ENCODE measurements at places on chromosomes 3 and 15.

GRCh38 chr3:26091626-26092025 lies 301.7 kb downstream of the OXSM start:
- H3K36me3 ChIP-seq: no peaks in the 10 kb centered on the region
- H3K4me1 ChIP-seq: no peaks in the 10 kb centered on the region
- H3K4me3 ChIP-seq: no peak overlapping the region
- no peaks in the 10 kb centered on the region for H3K27me3 ChIP-seq
- DNase-seq: no peak
- no peak overlapping the region for H3K27ac ChIP-seq

DNA sequence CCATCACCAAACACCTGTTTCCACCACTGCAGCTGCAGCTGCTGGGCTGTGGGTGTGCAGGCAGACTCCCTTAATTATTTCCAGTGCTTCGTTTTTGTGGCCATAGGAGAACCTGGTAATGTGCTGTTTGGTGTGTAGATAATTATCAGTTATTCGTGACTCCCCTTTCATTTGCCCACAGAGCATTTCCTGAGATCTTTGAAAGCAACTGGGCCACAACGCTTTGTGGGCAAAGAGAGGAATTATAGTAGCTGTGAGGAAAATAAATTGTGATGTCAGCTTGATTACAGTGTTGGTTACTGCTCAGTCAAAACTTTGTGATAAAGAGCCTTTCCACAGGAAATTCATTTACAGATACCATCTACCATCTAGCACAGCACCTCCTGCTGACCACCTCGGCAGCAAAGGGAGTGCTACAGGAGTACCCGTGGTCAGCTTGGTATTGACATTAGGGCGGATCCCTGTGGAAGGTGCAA lies 193.3 kb upstream of the SLCO3A1 start:
- H3K4me1 ChIP-seq: no peaks in the 10 kb centered on the region
- DNase-seq: peak; percentile 61
- no peaks in the 10 kb centered on the region for H3K36me3 ChIP-seq
- no peak overlapping the region for H3K27ac ChIP-seq

GRCh38 chr3:51717947-51718346 lies 11.1 kb downstream of the GRM2 start:
- no peak overlapping the region for H3K4me3 ChIP-seq
- no peaks in the 10 kb centered on the region for H3K36me3 ChIP-seq
- H3K4me1 ChIP-seq: no peaks in the 10 kb centered on the region
- H3K27ac ChIP-seq: no peak overlapping the region
- no peaks in the 10 kb centered on the region for H3K27me3 ChIP-seq
- no peak for DNase-seq

GRCh38 chr3:184154885-184155643 lies at the start of gene DVL3:
Gene DVL3, plus strand, starts transcription at chr3:184155377. Its CDS starts 259 bp downstream, at chr3:184155636.
- peak within 1 kb of the TSS; percentile 97 for H3K4me3 ChIP-seq
- H3K36me3 ChIP-seq: no peaks in the 10 kb centered on the region
- peak; percentile 77 for DNase-seq

DNA sequence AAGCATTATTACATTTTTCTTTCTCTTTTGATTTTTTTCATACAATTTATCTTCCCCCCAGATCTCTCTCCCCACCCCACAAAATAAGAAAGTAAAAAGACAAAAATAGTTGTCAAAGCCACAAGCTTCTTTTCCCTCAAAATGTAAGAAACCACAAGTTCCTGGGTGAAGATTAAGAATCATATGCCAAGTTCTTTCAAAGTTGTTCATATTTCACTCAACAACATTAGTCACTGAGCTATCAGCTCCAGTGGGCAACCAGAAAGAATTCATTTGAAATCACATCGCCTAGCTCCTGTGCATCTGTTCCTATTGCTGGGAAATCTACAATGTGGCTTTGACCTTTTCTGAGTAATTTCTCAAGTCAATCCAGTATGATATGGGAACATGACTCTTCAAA lies 681.6 kb upstream of the ARPP21 start:
- H3K27ac ChIP-seq: no peak overlapping the region
- no peak overlapping the region for H3K4me3 ChIP-seq
- no peaks in the 10 kb centered on the region for H3K36me3 ChIP-seq

GRCh38 chr3:126390201-126390600 lies 4.5 kb upstream of the CFAP100 start:
- H3K4me1 ChIP-seq: no peaks in the 10 kb centered on the region
- H3K27ac ChIP-seq: no peak overlapping the region
- H3K36me3 ChIP-seq: no peaks in the 10 kb centered on the region
- H3K4me3 ChIP-seq: no peak overlapping the region

GRCh38 chr3:65992106-65992505 lies 46.6 kb downstream of the MAGI1 start:
- H3K4me1 ChIP-seq: peaks cover 7% of the 10 kb centered on the region
- H3K27ac ChIP-seq: no peak overlapping the region
- no peaks in the 10 kb centered on the region for H3K27me3 ChIP-seq
- no peak overlapping the region for H3K4me3 ChIP-seq
- DNase-seq: no peak

DNA sequence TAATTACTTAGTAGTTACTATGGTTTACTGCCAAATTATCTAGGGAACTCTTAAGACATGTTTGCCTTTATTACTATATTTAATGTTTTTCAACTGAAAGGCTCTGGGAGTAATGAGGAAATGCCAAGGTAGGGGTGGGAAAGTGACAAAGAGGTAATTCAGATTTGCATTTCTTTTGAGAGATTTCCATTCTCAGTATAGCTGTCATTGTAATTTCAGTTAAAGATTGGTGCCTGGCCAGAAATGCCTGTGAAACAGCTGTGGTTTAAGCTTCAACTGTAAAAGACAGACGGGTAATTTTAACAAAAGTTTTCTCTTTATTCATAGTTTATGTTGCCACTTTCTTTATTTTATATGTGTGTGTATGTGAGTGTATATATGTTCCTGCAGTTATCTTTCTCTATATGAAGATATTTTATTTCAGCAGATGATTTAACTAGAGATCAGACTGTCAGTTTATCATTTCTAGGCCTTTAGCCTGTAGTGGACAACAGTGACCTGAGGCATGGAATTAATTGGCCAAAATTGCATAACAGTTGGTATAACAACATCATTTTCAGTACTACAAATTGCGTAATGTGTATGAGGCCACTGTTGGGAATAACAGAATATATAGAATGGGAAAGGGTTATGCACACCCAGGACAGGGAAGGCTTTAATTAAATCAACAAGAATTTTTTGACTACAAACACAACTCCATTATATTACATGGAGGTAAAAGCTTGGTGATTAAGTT lies 119.0 kb downstream of the BBX start:
- H3K36me3 ChIP-seq: no peaks in the 10 kb centered on the region
- no peak for DNase-seq
- no peak overlapping the region for H3K4me3 ChIP-seq
- peaks cover 4% of the 10 kb centered on the region for H3K4me1 ChIP-seq
- H3K27ac ChIP-seq: no peak overlapping the region
- H3K27me3 ChIP-seq: no peaks in the 10 kb centered on the region

- H3K36me3 ChIP-seq: no peaks in the 10 kb centered on the region
- no peak for DNase-seq
- no peak overlapping the region for H3K27ac ChIP-seq
Observed at GRCh38 chr15:66816201-66816600, 114.2 kb downstream of the SMAD6 start.

DNA sequence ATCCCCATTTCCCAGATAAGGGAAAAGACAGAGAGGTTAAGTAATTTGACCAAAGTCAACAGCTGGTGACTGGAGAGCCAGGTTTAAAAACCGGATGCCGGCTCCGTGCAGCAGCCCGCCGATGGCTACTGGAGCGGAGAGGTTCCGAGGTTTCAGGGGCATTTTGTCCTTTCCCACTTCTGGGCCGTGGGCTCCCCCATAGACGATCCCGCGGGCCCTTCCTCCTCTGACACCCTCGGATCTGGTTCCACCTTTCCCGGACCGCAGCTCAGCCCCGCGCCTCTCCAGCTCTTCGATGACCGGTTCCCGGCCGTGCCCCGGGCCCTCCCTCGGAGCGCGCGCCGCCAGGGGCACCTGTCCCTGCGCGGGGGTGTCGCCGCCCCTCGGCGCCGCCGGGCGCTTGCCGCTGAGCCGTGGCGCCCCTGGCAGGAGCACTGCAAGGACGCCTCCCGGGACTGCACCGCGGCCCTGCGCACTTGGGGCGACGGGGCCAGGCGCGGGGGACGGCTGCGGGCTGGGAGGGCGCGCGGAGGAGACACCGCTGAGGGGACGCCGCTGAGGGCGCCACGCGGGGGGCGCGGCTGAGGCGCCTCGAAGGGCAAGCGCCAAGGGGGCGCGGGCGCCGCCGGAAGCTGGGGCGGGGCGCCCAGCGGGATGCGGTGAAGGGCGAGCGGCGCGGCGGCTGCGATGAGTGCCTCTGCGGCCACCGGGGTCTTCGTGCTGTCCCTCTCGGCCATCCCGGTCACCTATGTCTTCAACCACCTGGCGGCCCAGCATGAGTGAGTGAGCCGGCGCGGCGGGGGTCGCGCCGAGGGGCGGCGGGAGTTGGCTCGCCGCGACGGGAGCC lies at the start of gene TM6SF1:
TSS of gene TM6SF1 (plus strand) at position 652 of the 847 bp plus-strand sequence. CDS start at position 688, 36 bp downstream.
- DNase-seq: peak; percentile 48
- H3K27me3 ChIP-seq: no peaks in the 10 kb centered on the region
- no peak within 1 kb of the TSS for H3K27ac ChIP-seq
- H3K4me3 ChIP-seq: peak within 1 kb of the TSS; percentile 32
- no peaks in the 10 kb centered on the region for H3K4me1 ChIP-seq

DNA sequence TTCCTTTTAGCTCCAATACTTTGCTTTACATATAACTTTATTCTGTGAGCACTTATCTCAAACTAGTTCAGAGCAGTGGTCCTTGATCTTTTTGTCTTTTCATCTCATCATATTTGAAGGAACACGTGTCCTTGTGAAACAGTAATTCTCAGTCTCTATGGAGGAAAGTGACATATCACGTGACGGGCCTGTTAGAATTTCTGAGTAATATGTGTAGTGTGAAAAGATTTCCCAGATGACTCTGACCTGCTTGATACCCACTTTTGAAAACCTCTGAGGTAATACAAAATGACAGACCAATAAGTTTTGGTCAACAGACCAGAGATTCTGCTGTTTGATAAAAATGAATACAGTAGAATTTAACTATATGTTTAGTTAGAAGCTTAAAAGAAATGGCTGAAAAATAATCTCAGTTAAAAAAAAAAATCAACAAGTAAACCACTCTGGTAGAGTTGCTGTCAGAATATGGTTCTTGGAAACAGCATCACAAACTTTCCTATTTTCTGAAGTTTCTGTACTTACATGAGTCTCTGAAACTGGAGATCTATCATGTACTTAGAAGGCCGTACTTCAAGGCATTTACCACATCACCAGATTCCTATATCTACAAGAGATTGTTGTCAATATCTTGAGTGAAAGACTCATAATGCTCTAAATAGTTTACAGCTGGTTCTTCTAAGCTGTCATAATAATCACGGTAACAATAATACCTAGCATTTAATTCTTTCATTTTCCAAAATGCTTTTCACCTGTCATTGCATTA lies 590.2 kb upstream of the TBL1XR1 start:
- no peaks in the 10 kb centered on the region for H3K27me3 ChIP-seq
- no peaks in the 10 kb centered on the region for H3K4me1 ChIP-seq
- DNase-seq: no peak
- no peak overlapping the region for H3K4me3 ChIP-seq

DNA sequence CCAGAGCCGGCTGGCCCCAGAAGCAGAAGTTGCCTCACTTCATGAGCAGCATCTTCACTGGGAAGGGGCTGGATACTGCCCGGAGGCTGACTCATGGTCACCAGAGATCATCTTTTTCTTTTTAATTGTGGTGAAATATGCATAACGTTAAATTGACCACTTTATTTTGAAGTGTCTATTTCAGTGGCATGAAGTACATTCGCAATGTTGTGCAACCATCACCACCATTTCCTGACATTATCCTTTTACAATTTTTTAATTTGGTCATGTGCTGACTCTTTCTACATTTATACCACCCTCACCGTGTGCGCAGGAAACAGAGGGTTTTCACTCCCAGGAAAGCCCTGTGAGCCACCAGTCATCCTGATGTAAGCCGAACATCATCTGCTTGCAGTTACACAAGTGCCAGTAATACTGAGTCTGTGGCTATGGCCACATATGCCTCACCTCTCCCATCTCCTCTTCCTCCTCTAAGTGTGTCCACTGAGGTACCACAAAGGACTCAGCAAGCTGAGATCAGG lies 51.6 kb upstream of the ABHD17C start:
- H3K27ac ChIP-seq: no peak overlapping the region
- no peaks in the 10 kb centered on the region for H3K27me3 ChIP-seq
- no peaks in the 10 kb centered on the region for H3K36me3 ChIP-seq

- no peak overlapping the region for H3K4me3 ChIP-seq
- H3K27ac ChIP-seq: no peak overlapping the region
- H3K36me3 ChIP-seq: peaks cover 21% of the 10 kb centered on the region
- no peaks in the 10 kb centered on the region for H3K27me3 ChIP-seq
- peaks cover 14% of the 10 kb centered on the region for H3K4me1 ChIP-seq
Observed at GRCh38 chr3:124837730-124838186, 49.4 kb downstream of the ITGB5 start.

- H3K4me3 ChIP-seq: no peak overlapping the region
- peak overlapping the region; percentile 75 for H3K27ac ChIP-seq
- no peaks in the 10 kb centered on the region for H3K36me3 ChIP-seq
- DNase-seq: peak; percentile 92
Observed at GRCh38 chr3:63847718-63848450, 15.7 kb downstream of the THOC7 start.

- no peaks in the 10 kb centered on the region for H3K27me3 ChIP-seq
- no peaks in the 10 kb centered on the region for H3K36me3 ChIP-seq
- peaks cover 2% of the 10 kb centered on the region for H3K4me1 ChIP-seq
- DNase-seq: peak; percentile 65
Observed at GRCh38 chr3:48042071-48042760, 26.0 kb upstream of the MAP4 start.

DNA sequence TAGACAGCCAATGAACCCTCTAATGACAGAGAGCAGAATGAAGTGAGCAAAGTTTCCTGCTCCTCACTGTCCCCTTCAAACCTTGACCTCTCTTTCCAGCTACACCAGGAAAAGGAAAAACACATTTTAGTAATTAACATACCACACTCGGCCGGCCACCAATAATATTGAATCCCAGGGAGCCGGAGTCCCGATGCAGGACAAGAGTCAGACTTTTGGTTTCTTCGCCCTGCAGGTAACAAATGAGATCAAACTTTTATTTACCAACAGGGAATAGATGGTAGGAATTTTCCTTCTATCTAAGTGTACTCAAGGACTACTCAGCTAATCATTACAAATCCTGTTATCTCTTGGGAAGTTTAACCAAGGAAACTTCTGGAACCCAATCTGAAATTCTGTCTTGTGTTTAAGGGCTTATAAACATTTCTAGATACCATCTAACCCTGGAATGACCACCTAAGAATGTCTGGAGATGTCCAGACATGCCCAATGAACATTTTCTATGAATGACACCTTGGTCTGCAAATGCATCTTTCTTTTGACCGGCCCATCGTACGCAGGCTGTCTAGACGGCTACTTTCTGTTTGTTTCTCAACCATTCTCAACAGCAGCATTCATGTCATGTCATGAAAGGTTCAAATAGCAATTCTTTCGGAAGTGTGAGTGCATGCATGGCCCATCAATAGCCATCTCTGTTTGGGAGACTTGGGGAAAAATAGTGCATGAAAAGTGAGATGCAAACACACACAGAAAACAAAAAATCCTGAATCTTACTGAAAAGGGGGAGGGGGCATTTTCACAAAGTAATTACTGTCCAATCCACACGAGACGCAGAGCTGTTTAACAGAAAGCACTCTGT lies 16.1 kb downstream of the PDZRN3 start:
- H3K36me3 ChIP-seq: no peaks in the 10 kb centered on the region
- H3K4me3 ChIP-seq: no peak overlapping the region
- H3K27ac ChIP-seq: no peak overlapping the region
- DNase-seq: no peak
- no peaks in the 10 kb centered on the region for H3K27me3 ChIP-seq
- H3K4me1 ChIP-seq: no peaks in the 10 kb centered on the region

GRCh38 chr3:184578822-184579221 lies 17.2 kb downstream of the EPHB3 start:
- peaks cover 22% of the 10 kb centered on the region for H3K36me3 ChIP-seq
- H3K27ac ChIP-seq: no peak overlapping the region
- H3K4me3 ChIP-seq: no peak overlapping the region
- DNase-seq: peak; percentile 53

Data from mesendoderm (in vitro differentiated cells).